ENCODE measurements at places on chromosomes 4 and X.

DNA sequence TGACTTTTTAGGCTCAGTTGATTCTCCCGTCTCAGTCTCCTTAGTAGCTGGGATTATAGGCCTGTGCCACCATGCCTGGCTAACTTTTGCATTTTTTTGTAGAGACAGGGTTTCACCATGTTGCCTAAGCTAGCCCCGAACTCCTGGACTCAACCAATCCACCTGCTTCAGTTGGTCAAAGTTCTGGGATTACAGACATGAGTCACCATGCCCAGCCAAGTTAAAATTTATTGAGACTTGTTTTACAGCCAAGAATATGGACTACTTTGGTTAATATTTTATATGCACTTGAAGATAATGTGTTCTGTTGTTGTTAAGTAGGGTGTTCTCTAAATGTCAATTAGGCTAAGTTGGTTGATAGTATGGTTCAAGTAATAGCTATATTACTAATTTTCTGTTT lies 58.7 kb downstream of the CYTL1 start:
- no peak for DNase-seq

DNA sequence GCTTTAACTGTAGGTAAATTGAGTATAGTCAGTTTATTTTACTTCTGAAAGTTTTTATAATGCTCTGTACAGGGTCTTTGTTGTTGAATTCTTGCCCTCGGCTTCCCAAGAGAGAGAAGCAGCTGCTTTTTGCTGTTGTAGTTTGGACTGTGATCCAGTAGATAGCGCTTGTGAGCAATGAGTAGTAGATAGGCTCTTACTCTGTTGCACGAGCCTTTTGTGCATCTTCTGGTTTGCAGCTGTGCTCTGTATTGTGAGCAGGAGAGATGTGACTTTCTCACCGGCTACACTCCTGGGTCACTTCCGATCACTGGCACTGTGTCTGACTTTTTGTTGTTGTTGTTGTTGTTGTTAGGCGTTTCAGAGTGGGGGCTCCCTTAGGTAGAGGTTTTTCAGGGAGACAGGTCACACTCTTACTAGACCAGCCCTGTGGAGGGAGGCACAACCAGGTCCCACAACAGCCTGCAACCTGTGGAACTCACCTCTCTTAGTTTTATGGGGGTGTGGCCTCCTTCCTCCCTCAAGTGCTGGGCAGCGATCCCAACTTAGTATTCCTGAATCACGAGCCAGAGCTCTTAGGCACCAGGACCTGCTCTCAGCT lies 822.1 kb upstream of the GALNTL6 start:
- DNase-seq: no peak

DNA sequence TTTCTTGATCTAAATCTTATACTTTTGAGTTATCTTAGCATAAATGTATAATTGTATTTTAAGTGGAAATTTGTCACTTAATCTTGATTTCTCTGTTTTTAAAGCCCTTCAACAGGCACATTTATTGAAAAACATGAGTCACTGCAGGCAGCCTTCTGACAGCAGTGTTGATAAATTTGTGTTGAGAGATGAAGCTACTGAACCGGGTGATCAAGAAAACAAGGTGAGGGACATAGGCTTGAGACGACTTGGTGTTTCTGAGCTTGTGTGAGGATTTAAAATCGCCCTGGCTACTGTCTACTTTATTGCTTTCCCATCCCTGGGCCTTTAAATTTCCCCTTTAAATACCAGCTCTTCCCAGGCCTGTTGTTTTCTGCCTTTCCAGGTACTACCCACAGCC lies 55.7 kb downstream of the HTT start:
- DNase-seq: no peak

- DNase-seq: no peak
Observed at GRCh38 chrX:130075777-130076176, 34.5 kb downstream of the ELF4 start.

GRCh38 chrX:22758807-22759481 lies 240.8 kb upstream of the DDX53 start:
- DNase-seq: no peak

DNA sequence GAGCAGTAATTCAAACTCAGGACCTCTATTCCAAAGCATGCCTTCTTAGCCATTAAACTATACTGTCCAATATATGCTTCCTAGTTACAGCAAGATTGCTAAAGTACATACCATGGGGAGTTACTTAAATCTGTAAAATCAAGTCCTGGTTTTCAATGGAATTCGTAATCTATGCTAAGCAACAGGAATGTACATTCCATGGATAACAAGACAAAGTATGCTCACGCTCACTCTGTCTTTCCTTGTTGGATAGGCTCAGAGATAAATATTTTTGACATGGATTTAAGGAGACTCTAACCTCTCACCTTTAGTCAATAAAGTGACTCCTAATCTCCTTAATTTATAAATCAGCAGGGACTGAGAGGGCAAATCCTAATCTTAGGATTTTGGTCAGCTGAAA lies 47.3 kb upstream of the STK26 start:
- DNase-seq: no peak

- DNase-seq: no peak
Observed at GRCh38 chrX:15405846-15406245, 21.6 kb upstream of the VEGFD start.

- no peak for DNase-seq
Observed at GRCh38 chrX:30302956-30303355, 6.2 kb downstream of the NR0B1 start.

GRCh38 chr4:184096561-184097240 lies 121.0 kb downstream of the ENPP6 start:
- DNase-seq: no peak

DNA sequence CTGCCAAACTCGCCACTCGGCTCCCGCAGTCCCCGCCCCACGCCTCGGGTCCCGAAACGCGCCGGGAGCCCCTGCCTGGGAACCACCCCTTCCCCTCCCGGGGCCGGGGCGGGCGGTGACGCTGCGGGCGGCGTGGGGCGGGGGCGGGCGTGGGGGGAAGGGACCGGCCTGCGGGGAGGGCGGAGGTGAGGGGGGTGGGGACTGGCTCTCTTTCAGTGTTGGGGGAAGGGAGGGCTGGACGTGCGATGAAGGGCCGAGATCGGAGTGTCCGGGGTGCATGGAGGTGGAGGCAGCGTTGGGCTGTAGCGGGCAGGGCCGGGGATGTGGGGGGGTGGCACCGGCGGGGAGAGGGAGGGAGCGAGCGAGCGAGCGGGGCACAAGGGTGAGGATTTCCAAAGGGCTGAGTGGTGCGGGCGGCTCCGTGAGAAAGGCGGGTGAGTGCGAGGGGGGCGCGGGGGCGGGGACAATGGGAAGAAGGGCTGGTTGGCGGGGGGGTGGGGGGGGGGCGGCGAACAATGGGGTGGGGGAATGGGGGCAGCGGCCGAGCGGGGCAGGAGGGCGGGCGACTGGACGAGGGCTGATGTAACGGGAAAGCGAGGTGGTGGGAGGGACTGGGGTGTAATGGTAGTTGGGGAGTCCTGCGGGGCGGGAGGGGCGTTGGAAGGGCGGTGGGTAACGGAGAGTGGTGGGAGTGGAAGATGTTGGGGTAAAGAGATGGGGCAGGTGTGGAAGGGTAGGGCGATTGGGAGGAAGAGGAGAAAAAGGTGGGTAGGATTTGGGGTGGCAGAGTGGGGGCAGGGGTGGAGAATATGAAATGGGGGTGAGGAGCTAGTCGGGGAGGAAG lies 578 bp downstream of the DCUN1D4 start:
- peak; percentile 71 for DNase-seq

GRCh38 chrX:13983734-13984133 lies 46.0 kb downstream of the GEMIN8 start:
- no peak for DNase-seq

GRCh38 chr4:116531870-116532269 lies 553.5 kb downstream of the TRAM1L1 start:
- no peak for DNase-seq

DNA sequence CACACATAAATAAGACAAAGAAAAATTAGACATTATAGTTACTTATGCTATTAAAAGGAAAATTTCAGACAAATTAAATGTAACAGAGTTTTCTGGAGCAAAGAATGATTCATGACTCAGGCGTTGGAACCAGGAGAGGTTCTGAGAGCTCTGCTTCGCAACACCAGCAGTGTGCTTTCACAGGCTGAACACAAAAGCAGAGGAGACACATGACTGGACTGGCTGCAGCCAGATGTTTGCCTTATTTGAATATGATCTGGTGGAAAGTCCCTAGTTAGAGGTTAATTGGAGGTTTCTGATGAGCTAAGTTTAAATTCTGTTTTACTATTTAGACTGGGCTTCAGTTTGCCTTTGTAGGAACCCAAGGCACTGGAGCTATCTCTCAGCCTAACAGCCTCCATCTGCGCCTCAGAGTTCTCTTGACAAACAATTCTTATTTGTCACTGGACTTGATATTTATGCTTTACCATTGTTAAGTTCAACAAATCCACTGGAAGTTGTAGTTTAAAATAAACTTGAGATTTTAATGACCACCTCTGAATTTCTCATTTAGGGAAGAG lies 16.2 kb downstream of the BOD1L1 start:
- no peak for DNase-seq

GRCh38 chrX:69388526-69388925 lies 115.6 kb upstream of the NALF2 start:
- DNase-seq: peak; percentile 30

GRCh38 chr4:61911313-61911756 lies 711.2 kb downstream of the ADGRL3 start:
- DNase-seq: no peak

GRCh38 chrX:98338544-98338943 lies 1454.8 kb downstream of the RPA4 start:
- DNase-seq: no peak

GRCh38 chr4:152577708-152578396 lies 42.0 kb upstream of the FBXW7 start:
- no peak for DNase-seq

DNA sequence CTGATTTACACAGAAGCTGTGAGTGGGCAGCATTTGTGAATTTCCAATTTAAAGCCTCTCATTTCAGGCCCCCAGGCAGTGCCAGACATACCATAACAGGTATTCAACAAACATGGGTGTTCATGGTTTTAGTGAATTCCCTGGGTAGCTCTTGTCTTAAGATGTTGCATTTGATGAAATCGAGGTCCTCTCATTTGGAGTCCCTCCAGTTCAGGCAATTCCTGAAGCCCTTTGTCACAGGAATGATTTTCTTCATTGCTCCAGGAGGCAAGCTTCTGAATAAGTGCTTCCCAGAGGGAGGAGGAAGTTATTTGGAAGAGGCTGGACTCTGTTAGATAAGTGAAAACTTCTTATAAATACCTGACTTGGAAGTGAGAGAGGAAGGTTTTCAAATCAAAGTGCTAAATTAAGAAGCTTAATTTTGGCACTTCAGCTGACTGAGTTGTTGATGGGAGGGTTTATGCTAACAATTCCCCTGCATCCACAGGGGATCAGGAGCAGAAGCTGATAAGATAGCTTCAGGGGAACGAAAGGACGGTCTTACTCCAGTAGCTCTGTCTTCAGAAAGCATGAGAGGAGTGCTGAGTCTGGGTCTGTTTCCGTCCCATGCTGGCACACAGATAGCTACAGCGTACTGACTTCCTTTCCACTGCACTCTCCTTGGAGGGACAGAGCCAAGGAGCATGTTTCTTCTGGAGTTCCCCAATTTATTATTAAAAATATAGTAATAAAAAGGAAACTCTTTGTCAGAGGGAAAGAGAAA lies 543.1 kb downstream of the GBA3 start:
- DNase-seq: no peak

DNA sequence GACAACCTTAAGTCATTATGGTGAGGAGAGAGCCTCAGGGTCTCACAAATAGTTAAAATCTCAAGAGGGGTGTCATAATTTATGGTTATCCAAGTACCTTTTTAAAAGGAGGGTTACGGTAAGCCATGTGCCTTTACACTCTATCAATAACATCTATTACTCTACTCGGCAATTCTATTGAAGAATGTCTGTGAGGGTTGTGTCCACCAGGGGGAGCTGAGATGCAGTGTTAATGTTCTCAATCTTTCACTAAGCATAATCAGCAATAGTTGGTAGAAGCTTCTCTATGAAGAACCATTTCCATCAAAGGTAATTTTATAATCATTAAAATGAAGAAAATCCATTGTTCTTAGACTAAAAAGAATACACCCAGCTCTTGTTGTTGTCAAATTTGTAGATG lies 457.4 kb downstream of the CENPC start:
- DNase-seq: no peak

- DNase-seq: peak; percentile 94
Observed at GRCh38 chrX:131778269-131779218, 234.7 kb downstream of the OR13H1 start.

GRCh38 chrX:40179283-40179682 lies 81.5 kb upstream of the BCOR start:
- peak; percentile 30 for DNase-seq

DNA sequence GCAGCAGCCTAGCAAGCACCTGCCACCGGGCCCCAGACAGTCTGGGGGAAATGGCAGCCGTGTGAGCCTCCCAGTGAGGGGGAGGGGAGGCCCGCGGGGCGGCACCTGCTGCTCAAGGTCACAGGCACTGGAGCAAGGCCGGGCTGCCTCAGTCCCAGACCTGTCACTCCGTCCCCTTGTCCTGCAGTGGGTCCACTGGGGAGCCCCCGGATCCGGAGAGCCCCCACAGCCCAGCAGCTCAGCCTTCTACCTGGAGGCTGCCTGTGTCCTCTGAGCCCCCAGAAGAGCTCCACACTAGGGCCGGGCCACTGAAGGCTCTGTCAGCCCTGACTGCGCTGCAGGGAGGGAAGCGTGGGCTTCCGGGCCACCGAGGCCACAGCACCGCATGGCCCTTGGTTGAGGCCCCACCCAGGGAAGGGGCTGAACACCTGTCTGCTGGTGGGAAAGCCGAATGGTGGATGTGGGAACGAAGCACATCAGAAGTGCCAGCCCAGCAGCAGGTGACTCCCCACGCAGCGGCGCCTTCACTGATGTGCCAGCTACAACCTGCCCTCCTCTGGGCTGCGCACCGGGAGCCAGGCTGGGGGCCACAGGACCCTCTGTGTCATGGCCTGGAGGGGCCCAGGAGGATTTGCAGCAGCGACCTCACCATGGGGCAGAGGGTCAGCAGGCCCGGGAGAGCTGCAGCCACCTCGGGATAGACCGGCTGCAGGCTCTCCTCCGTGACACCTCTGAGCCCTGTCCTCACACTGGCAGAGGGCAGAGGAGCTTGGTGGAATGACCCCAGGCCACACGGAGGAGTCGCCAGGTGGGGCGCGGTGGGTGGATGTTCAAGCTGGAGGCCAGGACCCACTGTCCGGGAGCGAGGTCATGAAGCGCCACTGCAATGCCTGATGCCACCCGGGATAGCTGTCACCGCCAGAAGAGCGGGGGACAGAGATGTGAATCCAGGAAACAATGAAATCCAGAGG lies 35.0 kb upstream of the MXD4 start:
- DNase-seq: peak; percentile 41

- DNase-seq: no peak
Observed at GRCh38 chr4:86657910-86658309, 63.8 kb downstream of the PTPN13 start.

DNA sequence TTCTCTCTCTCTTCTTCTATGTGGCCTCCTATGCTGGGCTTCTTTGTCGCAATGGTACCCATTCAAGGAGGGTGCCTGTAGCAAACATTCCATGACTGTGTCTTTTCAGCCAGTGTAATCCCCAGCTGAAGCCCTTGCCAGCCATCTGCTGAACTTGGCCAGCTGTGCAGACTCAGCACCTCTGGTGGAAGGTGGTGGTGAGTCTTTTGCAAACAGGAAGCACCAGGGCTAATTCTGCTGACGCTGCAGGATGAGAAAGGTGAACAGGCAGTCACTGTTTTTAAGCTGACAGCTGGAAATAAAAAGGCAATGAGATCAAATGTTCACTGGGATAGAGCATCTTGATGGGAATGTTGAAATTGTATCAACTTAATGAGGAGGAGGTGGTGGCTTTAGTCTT lies 298.7 kb upstream of the CLNK start:
- DNase-seq: no peak

All from kidney (tissue), 22 donors.